ENCODE measurements at places on chromosomes 6 and 20. TPM values are rescaled to one million over a fixed set of nuclear protein-coding genes. Genes with fewer than 3 reads are reported as not detected.

The IMPG1 gene
- not detected for polyA plus RNA-seq

The AVP gene
- not detected for polyA plus RNA-seq

The ACTL10 gene
- not detected for polyA plus RNA-seq

The F13A1 gene
- not detected for polyA plus RNA-seq

The SIRPD gene
- not detected for polyA plus RNA-seq

The TENT5A gene
- 0.64 TPM for polyA plus RNA-seq

The FKBP1C gene
- polyA plus RNA-seq, result not detected

The MMP24OS gene
- 7.7 TPM for polyA plus RNA-seq

The LST1 gene
- not detected for polyA plus RNA-seq

The WFDC13 gene
- not detected for polyA plus RNA-seq

The PI3 gene
- polyA plus RNA-seq, result not detected

The C20orf96 gene
- polyA plus RNA-seq, result 7.8 TPM

The CALHM4 gene
- 0.66 TPM for polyA plus RNA-seq
